Coronary artery (tissue), 2 donors: ENCODE measurements at places on chromosomes 3 and 15.

DNA sequence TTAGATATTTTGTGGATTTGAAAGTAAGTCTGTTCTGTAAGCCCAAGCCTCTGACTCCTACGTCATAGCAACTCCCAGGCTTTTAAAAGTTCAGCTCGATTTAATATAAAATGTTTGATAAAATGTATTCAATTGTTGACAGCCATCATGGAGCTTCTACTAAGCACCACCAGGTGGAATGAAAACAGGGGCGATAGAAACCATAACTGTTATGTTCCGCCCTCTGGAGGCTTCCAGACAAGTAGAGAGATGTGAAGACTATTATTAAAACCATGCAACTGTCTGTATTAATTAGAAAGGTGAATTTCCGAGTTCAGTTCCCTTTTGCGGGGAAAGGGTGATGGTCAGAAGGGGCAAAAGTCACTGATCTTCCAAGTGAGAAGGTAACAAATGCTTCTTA lies 292.2 kb downstream of the NR2F2 start:
- DNase-seq: no peak

GRCh38 chr3:169929830-169930519 lies 18.6 kb downstream of the SAMD7 start:
- no peak for DNase-seq

- DNase-seq: no peak
These were observed 24.7 kb upstream of the BSN start for GRCh38 chr3:49529567-49529966.

DNA sequence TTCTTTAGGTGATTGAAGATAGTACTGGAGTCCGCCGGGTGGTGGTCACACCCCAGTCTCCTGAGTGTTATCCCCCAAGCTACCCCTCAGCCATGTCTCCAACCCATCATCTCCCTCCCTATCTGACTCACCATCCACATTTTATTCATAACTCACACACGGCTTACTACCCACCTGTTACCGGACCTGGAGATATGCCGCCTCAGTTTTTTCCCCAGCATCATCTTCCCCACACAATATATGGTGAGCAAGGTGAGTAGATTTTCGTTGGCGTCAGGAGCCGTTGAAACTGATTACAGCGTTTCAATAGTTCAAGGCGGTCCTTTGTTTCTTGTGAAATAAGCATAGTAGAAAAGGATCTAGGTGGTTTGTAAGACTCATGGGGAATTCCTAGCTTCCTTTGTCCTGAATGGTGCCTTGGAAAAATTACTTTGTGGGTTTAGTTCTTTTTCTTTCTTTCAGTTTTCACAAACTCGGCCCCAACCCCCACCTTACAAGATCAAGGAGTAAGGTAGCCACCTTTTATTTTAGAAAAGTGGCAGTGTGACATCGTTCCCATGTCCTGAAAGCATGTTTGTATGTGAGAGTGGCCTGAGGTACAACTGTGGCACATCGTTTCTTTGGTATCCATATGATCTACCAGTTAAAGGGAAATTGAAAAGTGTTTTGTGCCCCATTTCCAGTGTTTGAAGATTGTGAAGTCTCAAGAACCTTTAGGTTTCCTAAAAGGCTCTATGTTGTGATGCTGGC lies 200.6 kb downstream of the GHSR start:
- no peak for DNase-seq

- no peak for DNase-seq
These were observed 135.5 kb upstream of the RARB start for GRCh38 chr3:25292595-25292994.

GRCh38 chr15:28919201-28919635 lies 33.4 kb downstream of the APBA2 start:
- DNase-seq: no peak

DNA sequence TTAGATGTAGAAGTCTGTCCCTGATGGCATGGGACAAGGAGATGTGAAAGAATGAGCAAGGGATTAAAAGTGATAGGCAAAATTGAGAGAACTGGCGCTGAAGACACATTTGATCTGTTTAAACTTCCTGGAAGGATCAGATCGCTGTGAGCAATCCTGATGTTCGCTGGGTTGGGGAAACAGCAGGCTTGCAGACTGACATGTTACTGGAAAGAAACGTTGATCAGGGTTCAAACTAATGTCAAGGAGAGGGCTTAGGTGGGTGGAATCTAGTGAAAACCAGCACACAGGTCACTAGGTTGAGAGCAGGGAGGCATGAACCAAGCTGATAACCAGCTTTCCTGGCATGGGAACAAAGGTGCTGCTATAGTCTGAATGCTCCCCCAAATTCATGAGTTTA lies 34.5 kb upstream of the SPTSSB start:
- no peak for DNase-seq

DNA sequence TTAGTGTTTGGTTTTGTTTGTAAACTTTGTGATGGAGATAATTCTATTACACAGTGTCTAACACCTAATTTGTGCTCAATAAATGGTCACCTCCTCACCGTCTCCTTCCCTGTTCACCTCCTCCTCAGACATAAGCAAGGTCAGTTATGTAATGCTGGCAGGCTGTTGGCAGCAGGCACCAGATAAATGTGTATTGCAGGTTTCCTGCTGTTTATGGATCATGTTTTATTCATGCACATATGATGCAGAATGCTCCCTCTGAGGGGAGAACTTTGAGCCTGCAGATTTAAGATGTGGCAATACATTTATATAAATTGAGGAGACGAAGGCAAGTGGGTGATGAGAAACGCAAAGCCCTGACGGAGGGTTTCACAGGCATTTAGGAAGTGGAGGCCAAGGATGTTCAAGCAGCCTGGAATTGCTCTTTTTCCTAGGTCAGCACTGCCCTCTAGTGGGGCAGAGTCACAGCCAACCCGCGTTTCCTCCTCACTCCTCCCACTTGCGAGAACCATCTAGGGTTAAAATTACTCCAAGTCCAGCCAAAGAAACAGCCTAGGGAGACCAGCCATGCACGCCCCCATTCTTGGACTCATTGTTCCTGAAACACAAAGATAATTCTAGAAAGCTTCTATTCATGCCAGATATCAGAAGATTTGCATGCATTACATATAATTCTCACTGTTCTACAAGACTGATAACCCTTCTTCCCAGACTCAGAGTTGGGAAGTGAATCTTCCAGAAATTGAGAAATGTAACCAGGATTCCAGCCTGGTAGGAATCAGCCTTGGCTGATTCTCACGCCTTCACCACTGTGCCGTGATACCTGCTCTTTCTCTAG lies 228.7 kb downstream of the SLCO3A1 start:
- DNase-seq: no peak

GRCh38 chr3:105328338-105328730 lies 38.4 kb upstream of the ALCAM start:
- DNase-seq: no peak

DNA sequence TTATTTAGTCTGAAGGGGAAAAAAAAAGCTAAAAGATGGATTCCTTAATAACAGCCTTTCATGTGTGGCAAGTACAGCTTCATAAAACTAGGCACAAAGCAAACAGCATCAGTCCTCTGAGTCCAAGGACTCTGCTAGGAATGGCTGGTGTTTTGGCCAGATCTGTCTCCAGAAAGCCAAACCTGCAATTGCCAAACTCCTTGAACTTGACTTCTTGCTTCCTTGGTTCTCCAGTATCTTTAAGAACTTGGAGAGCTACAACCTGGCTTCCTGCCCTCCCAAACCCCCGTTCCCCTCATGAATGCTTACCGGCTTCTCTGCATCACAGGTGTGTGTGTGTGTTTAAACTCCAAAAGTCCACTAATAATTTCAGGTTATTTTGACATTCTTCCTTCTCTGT lies 1.6 kb upstream of the PLOD2 start:
- DNase-seq: no peak

DNA sequence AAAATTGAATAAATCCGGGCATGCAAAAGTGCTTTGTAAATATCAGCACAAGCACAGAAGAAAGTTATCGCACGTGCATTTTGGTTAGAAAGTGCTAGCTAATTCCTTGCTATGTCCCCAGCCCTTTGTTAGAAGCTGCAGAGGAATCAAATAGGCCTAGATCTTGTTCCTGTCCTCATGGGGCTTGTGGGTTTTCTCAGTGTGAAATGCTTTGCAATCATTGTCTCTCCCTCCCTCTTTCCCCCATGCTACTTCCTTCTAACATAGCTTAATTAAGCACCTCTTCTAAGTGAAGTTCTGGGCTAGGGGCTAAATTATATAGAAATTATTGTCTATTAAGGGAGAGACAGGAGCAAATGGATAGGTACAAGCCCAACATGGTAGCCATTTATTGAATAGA lies 271.7 kb downstream of the RPLP1 start:
- no peak for DNase-seq

- no peak for DNase-seq
These were observed 94.7 kb upstream of the PLXND1 start for GRCh38 chr3:129701161-129701560.

- no peak for DNase-seq
These were observed 33.2 kb upstream of the SECISBP2L start for GRCh38 chr15:49079340-49080039.

GRCh38 chr3:30286007-30286669 lies 320.3 kb upstream of the TGFBR2 start:
- DNase-seq: peak; percentile 79

GRCh38 chr3:126371096-126371705 lies 14.0 kb upstream of the KLF15 start:
- DNase-seq: no peak

- no peak for DNase-seq
These were observed 6.4 kb upstream of the FILIP1L start for GRCh38 chr3:100120693-100121092.

DNA sequence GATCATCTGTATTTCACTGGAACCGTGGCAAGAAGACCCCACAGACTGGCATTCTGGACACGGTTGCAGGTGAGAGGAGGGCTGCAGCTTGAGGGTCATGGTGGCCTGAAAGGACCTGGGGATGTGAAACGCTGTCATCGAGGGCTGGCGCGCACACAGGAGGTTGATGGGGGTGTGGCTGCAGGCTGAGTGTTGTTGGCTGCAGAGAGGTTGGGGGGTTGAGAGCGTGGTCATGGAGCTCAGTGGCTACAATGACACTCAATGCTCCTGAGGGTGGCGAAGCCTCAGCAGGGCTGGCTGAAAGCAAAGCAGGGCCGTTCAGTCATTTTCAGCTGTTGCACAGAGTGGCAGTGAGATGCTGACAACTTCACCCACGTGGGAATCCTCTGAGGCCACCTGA lies 21.0 kb downstream of the CPN2 start:
- DNase-seq: no peak

DNA sequence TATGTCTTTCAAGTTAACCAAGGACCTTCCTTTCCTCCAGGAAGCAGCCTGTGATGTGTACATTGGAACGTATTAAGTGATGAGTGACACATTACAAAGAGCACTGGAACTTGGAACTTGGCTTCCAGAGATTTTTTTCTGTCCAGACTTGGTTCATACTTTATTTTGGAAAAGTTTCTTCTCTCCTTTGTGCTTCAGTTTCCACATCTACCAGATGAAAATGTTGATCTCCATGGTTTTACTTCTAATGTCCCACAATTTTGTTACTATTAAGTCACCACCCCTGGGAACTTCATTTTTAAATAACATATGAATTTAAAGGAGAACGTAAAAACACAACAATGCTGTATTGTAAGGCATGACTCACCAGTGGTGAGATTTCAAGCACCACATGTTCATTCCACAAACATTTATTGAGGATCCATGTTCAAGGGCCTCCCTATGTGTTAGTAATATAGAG lies 290.7 kb upstream of the LMCD1 start:
- DNase-seq: no peak

- no peak for DNase-seq
These were observed 91.4 kb upstream of the MEX3B start for GRCh38 chr15:82137261-82137660.

- DNase-seq: no peak
These were observed 75.2 kb downstream of the ESYT3 start for GRCh38 chr3:138509586-138509985.

DNA sequence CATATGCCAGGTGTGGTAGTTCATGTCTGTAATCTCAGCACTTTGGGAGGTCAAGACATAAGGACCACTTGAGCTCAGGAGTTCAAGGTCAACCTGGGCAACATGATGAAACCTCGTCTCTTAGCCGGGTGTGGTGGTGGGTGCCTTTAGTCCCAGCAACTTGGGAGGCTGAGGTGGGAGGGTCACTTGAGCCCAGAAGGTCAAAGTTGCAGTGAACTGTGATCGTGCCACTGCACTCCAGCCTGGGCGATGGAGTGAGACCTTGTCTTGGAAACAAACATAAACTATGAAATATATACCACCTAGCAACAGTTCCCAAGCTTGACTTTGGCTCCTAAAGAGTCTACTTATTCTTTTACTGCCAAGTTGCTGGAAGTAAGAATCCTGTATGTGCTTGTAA lies 30.9 kb downstream of the UBE3A start:
- DNase-seq: no peak

DNA sequence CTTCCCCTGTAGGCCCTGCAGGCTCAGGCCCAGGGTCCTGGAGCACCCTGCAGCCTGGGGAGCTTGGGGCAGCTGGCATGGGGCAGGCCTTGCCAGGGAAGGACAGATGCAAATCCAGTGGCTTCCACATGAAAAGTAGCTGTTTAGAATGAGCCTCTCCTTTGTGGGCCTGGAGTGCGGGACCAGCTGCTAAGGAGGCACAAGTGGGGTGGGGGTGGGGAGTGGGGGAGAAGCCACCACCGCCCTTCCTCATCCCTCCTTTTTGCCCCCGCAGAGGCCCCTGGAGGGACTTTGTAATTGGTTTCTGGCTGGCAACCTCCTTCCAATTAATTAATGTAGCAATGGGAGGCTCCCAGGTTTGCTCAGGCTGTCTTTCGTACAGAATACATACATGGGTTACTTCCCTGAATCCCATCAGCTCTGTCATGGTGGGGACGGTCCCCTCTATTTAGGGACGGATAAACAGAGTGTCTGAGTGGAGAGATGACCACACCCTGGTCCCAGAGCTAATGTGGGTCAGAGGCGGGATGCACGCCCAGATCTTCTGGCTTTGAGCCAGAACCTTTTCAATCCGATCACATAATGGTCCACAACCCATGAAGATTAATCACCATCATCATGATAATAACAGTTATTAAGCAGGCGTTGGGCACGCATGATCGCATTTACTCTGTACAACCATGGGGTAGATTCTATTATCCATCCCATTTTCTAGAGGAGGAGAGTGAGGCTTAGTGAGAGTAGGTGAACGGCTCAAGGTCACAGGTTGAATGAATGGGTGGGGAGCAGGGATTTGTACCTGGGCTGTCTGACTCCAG lies 6.2 kb downstream of the CORO2B start:
- DNase-seq: no peak

- DNase-seq: no peak
These were observed 294.6 kb downstream of the LSAMP start for GRCh38 chr3:116150655-116151167.

DNA sequence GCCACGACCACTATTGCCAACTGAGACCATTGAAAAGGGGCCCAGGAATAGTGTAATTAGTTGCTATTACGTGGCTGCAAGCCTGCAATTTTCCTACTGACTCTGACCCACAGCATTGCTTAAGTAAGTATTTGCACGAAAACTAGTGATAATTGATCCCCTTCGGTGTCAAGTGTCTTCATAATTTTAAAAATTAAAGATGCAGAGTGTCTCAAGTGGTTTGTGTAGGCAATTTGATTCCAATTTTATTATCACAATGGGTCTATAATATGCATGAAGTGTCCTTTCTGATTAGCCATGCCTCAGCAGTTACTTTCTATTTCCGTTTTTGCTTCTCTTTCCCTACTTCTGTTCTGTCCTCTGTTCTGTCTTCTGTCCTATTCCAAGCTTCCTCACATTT lies 259.2 kb downstream of the C3orf38 start:
- no peak for DNase-seq
